ENCODE measurements at places on chromosomes 3 and 15.

- peak; percentile 15 for DNase-seq
These were observed 8.5 kb downstream of the FAM107A start for GRCh38 chr3:58568572-58569286.

GRCh38 chr15:48102167-48102566 is 18.6 kb upstream of the SLC24A5 start:
- DNase-seq = no peak

- no peak for DNase-seq
These were observed 156.8 kb downstream of the WNT5A start for GRCh38 chr3:55330355-55330754.

GRCh38 chr3:46659285-46659684 is 34.2 kb downstream of the ALS2CL start:
- DNase-seq = no peak

DNA sequence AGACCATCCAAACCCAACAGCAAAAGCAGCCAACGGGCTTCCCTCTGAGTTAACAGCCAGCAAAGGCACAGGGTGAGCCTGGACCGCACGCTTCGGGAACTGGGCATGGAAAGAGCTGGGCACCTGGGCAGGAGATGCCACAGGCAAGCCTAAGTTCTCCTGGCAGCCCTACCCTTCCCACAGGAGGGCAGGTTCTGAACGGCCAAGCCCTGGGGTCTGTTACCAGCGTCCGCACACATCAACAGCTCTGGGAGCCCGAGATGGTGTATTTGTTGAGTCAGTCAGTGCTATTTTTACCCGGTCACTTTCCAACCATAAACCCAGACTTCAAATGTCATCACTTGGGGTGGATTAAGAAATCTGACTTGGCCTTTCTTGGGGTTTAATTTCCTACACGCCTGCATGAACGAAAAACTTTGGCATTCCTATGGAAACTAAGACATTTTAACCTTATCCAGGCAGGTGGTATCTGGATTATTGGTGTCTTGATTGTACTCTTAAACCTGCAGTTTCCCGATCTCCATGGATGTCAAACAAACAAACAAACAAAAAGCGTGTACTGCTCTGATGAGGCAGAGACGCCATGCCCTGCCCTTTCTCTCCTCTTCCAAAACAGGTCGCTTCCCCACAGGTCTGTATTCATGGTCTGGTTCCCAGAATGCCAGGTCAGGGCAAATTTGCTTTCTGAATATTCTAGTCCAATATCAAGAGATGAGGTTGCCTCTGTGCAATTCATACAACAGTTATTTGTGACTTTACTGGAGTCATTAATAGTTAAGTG is 99.7 kb downstream of the XXYLT1 start:
- DNase-seq = no peak

DNA sequence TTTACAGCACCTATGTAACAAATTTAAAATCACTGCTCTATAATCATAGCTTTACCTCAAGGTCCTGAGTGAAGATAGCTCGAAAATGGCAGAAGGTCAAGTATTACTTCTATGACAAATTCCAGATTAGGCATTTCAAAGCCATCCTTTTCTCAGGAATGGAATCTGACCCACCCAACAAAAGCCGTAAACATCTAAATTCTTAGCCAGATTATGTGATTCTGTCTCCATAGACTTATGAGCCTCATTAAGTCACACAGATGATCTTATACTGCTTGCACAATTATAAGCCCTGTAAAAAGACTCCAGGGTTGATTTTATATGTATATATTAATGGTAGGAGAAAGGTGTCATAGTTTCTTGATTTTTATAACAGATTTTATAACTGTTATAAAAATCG is 56.9 kb downstream of the CEP152 start:
- DNase-seq = no peak

DNA sequence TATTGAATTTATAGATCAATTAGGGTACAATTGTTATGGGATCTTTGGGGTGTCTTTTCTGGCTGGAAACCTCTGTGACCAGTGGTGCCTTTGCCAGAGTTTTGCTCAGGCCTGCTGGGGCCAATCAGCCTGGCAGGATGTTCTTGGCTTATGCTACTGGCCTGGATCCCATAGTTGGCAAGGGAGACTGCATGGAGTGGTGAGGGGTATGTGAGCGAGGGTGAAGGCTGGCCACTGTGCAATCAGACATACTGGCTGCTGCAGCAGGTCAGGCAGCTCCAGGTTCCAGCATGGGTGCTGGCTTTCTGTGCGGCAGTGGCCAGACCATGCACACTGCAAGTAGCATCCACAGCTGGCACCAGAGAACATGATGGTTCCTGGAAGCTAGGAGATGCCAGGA is 1053.2 kb upstream of the GBE1 start:
- no peak for DNase-seq

GRCh38 chr15:41773729-41774061 is 589 bp upstream of the MAPKBP1 start:
- DNase-seq = no peak

DNA sequence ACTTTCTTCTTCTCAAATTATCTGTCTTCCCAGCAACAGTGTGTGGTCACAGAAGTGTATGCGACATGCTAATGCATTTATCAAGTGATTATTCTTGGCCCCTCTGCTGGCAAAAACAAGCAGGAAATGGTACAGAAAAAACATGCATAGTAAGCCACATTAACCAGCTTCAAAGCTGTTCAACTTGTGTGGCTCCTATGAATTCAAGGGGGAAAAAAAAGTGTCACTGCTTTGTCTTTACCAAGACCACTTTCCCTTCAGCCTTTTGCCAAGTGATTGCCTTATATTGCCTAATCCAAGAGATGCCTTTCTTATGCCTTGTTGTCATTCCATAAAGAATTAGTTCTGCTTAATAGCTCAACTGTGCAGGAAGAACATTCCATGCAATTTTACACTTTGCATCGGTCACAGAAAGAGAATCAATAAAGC is 39.1 kb downstream of the PRTG start:
- no peak for DNase-seq

DNA sequence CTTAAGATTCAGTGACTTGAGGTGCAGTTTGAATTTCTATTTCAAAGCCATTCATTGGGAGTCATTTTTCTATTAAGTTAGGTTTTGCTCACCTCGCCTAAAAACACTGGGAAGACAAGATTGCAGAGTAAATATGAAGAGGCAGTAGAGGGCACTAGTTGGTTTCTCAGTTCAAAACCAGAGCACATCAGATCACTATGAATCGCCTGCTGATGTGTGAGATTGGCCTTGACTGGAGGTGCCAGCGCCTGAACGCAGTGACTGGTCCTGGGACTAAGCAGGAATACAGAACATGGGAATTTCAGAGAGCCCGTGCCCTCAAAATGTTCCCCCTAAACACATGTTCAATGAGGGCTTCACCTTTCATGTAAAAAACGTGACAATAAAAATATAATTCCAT is 229.0 kb downstream of the ITPR1 start:
- peak; percentile 19 for DNase-seq

DNA sequence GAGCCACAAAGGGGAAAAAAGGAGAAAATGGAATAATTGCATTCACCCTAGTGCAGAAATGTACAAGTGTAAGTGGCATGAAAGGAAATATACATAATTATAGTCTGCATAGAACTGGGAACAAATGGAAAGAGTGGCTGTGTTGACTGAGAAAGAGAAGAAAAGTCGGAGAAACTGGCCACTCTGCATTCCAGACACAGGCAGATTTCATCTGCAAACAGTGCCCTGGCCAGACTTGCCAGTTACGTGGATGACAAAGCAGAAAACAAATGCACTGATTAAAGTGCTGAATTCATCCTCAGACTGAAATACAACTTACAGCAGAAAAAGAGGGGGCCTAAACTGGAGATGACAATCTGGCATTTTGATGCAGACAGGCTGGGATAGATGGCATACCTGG is 129.8 kb downstream of the FGF12 start:
- no peak for DNase-seq

GRCh38 chr3:134620476-134621115 is 30.2 kb downstream of the KY start:
- DNase-seq = no peak

DNA sequence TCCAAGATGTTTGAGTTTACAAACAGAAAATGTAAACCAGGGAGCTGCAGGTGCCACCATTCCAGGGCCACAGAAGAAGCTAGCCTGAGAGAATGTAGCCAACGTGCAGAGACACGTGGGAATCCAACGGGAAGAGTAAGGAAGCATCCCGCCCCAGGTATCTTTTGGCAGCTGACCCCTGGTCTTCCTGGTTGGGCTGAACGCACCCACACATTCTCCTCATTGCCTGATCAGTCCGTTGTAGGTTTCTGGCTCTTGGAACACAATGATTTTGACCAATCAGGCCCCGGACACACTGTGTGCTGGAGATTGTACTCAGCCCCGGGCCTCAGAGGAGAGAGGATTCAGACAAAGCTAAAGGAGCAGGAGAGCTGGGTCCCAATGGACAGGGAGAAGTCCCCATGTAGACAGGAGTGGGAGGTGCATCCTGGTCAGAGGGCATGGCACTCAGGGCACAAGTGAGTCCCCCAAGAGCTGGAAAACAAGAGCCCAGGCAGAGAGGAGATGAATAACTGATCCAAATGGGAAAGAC is 102.3 kb downstream of the TPRA1 start:
- DNase-seq = no peak

- DNase-seq = no peak
These were observed 481.7 kb upstream of the TPRG1 start for GRCh38 chr3:188690064-188690463.

- DNase-seq = no peak
These were observed 246.6 kb upstream of the PROK2 start for GRCh38 chr3:72031581-72031980.

- DNase-seq = no peak
These were observed 301.8 kb downstream of the NLGN1 start for GRCh38 chr3:173699353-173699752.

- no peak for DNase-seq
These were observed 3.8 kb upstream of the GATA2 start for GRCh38 chr3:128496602-128497304.

- DNase-seq = no peak
These were observed 14.0 kb downstream of the GXYLT2 start for GRCh38 chr3:72901840-72902239.

Measured in NCI-H2029 treated with DMSO at 0.1 percent for 48 hours (cell line).